ENCODE measurements at places on chromosomes 11 and 22.

- DNase-seq, result no peak
Observed at GRCh38 chr11:37572491-37573171, 974.6 kb upstream of the RAG2 start.

DNA sequence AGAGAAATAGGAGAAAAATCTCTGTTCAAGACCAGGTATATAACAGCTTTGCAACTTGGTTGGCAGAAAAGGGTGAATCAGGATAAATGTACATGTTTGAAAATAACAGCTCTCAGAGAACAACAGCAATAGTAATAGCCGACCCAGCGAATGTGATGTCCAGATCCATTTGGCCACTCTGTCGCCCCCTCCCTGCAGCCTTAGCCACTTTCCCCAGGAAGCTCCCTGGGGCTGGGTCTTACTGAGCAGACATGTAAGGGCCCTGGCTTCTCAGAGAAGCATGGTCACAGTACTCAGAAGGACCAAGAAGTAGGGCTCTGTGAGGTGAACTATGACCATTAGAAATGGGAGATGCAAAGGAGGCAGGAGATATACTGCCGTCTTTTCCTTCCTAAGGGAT is 154.1 kb upstream of the SNX19 start:
- DNase-seq, result no peak

DNA sequence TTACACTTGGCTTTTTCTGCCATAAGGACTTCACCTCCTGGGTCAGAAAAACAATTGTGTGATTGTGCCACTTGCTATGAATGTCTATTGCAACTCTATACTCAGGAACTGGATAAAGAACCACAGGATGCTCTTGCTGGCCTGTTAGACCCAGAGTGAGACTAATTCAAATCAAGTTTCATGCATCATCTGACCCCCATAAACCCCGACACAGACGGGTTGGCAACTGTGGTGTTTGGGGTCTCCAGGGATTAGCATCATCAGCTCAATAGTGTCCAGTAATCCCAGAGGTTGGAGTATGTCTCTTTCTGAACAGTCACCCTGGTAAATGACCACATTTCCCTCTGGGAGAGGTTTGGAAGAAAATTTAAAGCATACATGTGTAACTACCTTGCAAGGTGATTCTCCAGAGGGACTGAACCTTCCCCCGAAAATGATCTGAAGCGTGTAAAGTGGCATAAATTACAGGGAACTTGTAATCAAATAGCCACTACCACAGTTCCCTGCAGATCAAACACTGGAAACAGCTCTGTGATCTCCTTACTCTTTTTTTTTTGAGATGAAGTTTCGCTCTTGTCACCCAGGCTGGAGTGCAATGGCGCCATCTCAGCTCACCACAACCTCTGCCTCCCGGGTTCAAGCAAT is 1097.6 kb downstream of the TBC1D22A start:
- no peak for DNase-seq

DNA sequence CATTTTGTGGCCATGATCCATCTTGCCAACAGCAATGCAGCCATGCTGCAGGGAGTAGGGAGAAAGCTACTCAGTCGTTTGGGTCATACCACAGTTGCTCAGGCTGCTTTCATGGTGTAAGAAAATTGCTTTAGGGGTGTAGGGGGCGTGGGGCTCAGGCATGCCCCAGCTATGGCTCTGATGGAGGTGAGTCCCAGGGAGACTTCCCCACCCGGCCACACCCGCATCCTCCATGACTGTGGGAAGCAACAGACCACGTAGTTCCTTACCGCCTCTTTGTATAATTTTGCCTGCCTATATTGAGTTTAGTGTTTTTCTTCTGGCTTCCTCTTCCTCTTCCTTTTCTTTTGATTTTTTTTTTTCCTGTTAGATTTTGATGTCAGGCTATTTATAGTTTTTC is 58.8 kb downstream of the SPECC1L start:
- DNase-seq, result peak; percentile 7

- no peak for DNase-seq
Observed at GRCh38 chr11:36065436-36065835, 121.6 kb downstream of the LDLRAD3 start.

- DNase-seq, result no peak
Observed at GRCh38 chr11:90630176-90630575, 407.3 kb upstream of the CHORDC1 start.

- DNase-seq, result no peak
Observed at GRCh38 chr22:21850660-21851059, 16.8 kb downstream of the MAPK1 start.

GRCh38 chr11:63841554-63841953 is 2.6 kb downstream of the MARK2 start:
- DNase-seq, result no peak

GRCh38 chr11:122074022-122074421 is 42.0 kb downstream of the BLID start:
- DNase-seq, result no peak

DNA sequence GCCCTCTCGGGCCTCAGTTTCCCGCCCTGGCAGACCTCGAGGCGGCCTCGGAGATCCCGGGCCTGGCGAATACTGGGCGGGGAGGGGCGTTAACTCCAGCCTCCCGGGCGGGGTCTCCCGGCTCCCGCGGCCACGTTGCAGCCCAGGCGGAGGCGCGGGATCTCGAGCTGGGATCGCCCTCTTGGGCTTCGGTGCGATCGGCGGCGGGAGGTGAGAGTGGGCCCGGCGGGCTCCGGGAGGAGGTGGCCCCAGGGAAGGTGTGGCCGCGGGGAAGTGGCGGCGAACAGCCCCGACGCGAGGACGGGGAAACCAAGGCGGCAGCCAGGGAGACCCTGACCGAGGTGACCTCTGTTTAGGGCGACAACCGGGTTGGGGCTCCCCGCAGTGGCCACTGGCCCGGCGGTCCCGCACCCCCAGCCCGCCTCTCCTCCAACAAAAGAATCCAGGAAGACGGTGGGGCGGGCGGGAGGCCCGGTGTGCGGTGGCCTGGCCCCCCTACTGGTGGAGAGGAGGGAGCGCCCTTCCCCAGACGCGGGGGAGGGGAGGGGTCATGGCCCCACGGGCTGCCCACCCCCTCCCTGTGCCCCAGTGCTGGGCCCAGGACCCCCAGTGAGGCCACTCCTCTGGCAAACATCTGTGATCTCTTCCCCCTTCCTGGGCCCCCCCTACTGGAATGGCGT is at the start of gene PHETA2:
Gene PHETA2, plus strand, starts transcription at position 117 of the 680 bp plus-strand sequence. CDS start 3,046 bp downstream, outside the sequence.
- DNase-seq, result peak; percentile 67

DNA sequence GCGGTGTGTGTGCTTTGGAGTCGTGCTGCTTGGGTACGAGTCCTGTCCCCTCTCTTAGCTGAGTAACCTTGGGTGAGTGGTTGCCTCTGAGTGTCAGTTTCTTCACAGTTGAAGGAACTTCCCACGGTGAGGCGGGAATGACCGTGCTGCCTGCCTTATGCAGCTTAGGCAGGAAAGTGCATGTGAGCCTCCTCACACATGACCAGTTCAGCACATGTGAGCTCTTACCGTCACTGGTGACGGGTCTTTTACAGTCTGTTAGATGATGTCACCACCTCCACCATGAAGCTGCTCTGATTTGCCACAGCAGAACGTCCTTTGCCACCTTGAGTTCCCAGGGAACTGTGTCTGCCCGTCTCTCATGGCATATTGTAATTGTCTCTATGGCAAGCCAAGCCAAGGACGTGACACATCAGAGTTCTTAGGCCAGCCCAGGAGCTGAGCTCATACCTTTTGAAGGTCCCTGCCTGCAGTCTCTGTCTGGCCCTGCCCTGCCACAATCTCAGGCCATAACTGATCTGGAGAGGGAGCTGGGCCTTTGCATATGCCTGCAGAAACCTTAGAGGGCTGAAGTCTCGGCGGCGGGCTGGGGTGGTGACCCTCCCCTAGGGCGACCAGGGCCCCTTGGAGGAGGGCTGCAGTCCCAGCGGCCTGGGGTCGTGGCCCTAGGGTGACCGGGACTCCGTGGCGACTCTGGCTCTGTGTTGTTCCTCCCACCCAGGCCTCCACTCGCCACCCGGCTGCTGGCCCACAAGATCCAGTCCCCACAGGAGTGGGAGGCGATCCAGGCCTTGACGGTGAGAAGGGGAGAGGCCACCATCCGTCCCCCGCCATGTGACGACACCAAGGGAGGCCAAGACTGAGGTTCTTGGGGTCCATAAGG is 7.8 kb downstream of the GGA1 start:
- no peak for DNase-seq

GRCh38 chr11:71519546-71519945 is 7.5 kb upstream of the KRTAP5-7 start:
- DNase-seq, result no peak

GRCh38 chr11:83241291-83241946 is 44.7 kb downstream of the CCDC90B start:
- DNase-seq, result peak; percentile 23

DNA sequence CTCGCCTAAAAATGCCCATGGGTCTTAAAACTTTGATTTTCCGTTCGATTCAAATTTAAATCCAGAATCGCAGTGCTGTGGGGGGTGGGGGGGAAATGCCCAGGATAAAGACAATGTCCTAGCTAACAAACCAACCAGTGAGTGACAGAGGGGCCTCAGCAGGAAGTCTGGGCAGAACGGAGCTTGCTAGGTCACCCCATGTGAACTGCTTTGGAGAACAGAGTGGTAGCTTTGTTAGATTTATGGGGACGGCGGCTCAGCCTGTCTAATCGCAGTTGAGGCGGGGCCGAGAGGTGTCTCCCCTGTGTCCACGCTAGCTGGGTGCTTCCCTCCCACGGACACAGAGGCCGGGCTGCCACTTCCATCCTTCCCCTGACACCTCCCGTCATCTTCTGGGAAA is 243.9 kb downstream of the CTTN start:
- DNase-seq, result no peak

DNA sequence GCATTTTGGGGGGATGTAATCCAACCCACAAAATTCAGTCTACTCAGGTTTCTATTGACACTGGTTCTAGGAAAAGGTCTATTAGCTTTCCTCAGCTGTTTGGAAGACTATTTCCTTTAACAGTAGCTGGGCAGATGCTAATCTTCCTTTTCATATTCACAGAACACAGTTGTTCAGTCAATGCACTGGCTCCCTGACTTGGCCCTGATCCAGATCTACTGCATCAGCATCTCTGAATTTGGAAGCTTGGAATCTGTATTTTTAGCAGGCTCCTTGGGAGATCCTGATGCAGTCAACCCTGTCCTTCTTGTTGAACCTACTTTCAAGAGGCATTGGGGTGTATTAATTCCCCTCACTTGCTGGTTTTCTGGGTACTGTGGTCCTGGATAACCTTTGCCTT is 6.3 kb downstream of the HTATIP2 start:
- no peak for DNase-seq

DNA sequence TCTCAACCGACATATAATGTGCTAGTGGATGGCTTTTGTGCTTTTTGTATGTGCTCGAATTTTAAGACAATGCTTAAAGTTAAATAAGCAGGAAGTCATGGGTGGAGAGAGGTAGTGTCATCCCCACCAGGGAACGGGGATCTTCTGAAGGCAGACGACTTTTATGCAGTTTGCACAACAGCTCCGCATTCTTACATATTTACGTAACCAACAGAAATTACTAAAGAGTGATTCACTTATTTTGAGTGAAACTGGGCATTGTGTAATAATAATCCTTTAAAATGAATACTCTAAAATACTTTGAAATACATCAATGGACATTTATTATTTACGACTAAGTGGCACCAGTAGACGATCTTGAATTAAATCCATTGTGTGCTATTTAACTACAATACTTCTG is 305.1 kb downstream of the CNTN5 start:
- no peak for DNase-seq

DNA sequence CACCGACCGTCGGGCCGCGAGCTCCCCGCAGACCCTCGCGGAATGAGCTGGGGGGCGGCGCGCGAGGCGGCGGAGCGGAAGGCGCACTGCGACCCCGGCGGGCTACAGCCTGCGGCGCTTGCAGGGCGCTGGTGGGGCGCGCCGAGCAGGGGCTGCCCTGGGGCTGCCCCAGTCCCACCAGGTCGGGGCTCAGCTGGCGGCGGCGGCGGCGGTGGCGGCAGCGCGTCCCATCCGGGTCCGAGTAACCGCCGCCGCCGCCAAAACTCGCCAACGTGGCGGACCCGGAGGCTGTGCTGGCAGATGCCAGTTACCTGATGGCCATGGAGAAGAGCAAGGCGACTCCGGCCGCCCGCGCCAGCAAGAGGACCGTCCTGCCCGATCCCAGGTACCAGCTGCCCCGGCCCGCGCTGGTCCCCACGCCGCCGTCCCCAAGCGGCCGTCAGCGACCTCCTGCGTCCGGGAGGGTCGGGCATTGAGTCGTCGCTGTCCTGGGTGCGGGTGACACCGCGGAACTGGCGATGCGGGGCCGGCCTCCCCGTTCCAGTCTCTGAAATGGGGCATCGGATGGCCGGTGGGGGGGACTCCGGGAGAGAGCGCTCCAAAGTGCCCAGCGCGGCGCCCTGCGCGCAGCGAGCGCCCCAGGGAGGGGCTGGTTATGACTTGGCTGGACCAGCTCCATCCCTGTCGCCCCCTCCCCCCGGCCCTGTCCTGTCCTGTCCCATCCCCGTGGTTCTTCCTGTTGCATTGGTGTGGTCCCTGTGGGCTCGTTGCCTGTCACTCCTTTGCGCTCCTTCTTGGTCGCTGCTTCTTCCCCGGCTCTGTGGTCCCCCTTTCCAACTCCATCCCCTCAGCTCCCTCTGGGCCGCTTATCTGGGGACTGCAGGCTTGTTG is 63.5 kb downstream of the CRYBB2 start:
- DNase-seq, result no peak

GRCh38 chr22:47681411-47682165 is 919.1 kb downstream of the TBC1D22A start:
- DNase-seq, result no peak

- no peak for DNase-seq
Observed at GRCh38 chr11:77287615-77288273, 13.7 kb downstream of the GDPD4 start.

DNA sequence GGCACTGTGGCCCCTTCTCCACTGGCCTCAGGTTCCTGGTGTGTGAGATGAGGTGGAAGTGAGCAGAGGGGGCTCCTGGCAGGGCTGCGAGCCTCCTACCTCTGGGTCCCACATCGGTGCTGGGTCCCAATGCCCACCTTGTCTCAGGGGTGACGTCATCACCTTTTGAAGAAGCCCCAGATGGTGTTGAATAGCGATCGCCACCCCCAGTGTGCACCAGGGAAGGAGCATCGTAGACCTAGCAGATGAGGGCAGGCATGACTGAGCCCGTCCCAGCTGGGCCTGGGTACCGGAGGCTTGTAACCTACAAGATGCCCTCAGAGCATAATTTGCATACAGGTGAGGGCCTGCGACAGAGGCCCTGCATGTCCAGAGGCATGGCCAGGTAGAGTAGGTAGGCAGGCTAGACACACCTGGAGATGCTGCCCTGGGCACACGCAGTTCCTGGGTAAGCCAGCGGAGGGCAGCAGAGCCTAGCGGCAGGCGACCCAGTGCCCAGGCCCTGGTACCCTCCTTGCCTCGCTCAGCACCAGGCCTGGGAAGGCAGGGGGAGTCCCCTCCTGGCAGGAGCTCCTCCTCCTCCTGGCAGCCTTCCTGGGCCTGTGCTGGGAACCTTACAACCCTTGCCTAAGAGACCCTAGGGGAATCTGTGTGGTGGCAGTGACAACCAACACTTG is 52.5 kb downstream of the TPCN2 start:
- peak; percentile 79 for DNase-seq

GRCh38 chr22:19884954-19885751 is 30.5 kb upstream of the GNB1L start:
- DNase-seq, result no peak

GRCh38 chr11:3204141-3205015 is 14.2 kb downstream of the MRGPRG start:
- no peak for DNase-seq
